ENCODE measurements at places on chromosomes 12 and 14.

- no peak for DNase-seq
Measured at GRCh38 chr14:93040982-93041381, 74.7 kb downstream of the ITPK1 start.

GRCh38 chr12:89072294-89073026 is 279.8 kb downstream of the DUSP6 start:
- no peak for DNase-seq

DNA sequence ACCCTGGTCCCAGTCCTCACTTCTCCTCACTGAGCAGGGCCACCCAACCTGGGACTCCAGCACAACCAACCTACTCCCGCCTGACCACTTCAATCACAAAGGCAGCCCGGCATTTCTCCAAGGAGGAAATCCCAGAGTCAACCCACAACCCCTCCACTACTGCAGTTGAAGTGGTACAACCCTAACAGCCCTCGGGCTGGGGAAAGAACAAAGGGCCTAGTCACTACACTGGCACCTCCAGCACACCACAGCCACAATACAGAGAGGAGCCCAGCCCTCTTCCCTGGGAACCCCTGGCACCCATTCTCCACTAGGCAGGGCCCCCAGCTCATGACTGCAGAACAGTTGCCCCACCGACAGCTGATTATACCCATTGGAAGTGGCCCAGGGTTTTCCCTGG is 13.7 kb upstream of the OR5AU1 start:
- no peak for DNase-seq

GRCh38 chr12:106178562-106178961 is 39.8 kb upstream of the NUAK1 start:
- DNase-seq, result no peak

DNA sequence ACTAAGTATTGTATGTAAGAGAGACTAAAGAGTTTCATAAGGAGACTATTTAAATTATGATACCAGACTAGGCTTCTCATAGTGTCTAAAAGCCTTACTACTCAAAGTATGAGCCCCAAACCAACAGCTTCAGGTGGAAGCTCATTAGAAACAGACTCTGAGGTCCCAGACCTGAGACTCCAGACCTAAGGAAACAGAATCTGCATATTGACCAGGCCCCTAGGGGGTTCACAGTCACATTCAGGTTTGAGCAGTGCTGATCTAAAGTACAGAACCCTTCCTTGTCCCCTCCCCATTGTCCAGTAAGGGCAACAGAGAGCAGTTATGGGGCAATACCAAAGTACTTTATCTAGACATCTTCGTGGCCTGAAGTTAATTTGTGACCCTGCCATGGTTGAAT is 87.7 kb downstream of the SSPN start:
- DNase-seq, result no peak

Measured in amygdala (tissue), 56 donors.